ENCODE measurements at places on chromosomes 4 and X.

DNA sequence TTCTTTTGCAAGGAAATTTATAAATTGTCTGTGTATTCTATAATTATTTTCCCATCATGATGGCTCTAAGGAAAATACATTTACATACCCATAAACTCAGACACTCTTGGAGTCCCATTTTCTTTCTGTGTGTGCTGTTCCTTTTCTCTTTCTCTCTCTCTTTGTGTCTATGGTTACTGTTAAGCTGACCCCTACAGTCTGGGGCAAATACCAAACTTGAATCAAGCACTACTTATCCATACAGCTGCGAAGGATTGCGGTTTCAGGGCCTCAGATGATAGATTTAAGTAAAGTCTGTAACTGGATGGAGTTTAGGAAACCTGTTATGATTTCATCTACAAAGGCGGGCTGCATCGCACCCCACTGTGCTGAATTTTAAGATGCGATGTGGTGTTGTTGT lies 150.2 kb downstream of the SHROOM3 start:
- no peak for DNase-seq

GRCh38 chrX:13667919-13668318 lies 15.0 kb downstream of the TCEANC start:
- no peak for DNase-seq

GRCh38 chrX:37818031-37818430 lies 29.3 kb downstream of the DYNLT3 start:
- DNase-seq, result no peak

DNA sequence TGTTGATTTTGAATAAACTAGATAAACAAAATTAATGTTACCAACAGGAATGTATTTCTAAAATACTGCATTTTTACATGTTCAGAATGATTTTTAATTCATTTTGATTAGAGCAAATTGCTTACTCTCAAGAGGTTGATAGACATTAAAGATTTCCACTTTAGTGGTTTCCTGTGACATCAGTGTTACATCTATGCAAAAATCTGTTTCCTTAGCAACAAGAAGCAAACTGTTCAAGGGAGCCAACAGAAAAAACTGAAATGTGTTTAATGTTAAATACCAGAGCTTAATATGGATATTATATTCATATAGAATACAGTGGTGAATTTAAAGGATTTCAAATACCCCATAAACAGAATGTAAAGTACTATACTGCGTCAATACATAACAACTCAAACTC lies 277.8 kb downstream of the GABRG1 start:
- DNase-seq, result no peak

- no peak for DNase-seq
Measured at GRCh38 chr4:88041626-88042025, 34.2 kb downstream of the PKD2 start.

GRCh38 chr4:112284166-112284565 lies 1.5 kb downstream of the TIFA start:
- no peak for DNase-seq
